ENCODE measurements at places on chromosomes 5 and 9.

DNA sequence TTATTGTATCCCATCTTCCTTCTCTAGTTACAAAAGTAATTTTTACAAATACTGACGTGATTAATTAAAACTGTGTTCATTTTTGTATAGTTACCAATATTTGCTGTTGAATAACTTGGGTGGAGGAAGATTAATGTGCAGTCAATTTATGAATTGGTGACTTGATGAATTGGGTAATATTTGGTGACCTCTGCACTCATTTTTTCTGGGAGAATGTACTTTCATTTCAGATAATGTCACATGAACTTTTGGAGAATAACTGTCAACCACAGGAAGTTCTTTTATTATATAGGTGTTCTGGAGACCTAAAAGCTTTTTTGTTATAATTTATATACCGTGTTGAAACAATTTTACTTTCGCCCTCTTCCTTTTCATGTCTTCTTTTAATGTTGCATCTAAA lies 26.4 kb upstream of the FKTN start:
- no peak for DNase-seq

GRCh38 chr5:92283521-92283920 lies 900.4 kb upstream of the ARRDC3 start:
- DNase-seq: no peak

DNA sequence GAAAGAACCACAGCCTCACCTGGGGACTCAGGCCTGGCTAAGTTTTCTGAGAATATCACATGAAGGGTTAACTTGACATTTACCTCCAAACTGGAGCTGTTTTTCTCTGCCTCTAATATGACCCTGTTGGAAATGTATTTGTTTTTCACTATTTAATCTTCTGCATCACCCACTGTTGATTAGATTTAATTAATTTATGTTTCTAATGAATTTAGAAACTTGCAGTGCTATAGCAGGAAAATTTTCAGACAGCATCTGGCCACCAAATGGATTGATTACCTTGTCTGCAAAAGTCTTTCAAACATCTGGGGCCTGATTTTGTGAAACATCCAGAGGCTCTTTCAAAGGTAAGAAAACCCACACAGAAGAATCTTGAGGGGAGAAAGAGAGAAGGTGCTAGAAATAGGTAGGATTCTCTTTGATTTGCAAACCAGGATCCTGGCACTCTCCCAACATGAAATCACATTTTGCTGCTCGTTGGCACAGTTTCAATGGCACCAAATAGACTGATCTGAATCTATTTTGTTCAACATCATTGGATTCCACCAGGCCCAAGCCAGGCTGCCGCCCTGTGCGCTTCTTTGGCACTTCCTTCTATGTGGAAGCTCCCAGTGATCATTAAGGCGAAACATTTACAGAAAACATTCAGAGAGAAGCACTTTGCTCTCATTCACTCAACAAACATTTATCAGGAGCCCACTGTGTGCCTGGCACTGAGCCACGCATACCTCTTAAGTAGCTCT lies 157.3 kb downstream of the PPP2R2B start:
- no peak for DNase-seq

DNA sequence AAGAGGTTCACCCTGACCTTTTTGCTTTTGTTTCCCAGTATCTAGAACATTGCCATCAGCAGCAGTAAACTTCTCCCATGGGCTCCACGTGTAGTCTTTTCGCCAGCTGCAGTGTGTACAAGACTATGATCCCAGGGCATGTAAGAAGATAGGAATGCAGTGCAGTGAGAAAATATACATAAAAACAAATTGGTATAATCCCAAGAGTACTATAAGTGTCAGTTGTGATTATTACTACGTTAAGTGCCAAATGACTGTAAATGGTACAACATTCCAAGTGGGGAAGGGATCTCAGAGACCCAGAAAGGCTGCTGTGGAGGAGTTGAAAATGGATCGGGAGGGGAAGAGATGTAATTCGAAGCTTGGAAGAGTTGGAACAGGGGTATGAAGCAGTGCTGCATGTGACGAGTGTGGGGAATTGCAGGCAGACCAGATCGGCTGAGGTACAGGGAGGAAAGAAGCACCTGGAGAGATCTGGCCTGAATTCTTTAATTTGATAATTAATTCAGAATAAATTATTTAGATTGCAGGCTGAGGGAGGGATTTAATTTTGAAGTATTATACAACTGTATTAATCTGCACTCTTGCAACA lies 95.1 kb downstream of the FBXL7 start:
- DNase-seq: no peak

DNA sequence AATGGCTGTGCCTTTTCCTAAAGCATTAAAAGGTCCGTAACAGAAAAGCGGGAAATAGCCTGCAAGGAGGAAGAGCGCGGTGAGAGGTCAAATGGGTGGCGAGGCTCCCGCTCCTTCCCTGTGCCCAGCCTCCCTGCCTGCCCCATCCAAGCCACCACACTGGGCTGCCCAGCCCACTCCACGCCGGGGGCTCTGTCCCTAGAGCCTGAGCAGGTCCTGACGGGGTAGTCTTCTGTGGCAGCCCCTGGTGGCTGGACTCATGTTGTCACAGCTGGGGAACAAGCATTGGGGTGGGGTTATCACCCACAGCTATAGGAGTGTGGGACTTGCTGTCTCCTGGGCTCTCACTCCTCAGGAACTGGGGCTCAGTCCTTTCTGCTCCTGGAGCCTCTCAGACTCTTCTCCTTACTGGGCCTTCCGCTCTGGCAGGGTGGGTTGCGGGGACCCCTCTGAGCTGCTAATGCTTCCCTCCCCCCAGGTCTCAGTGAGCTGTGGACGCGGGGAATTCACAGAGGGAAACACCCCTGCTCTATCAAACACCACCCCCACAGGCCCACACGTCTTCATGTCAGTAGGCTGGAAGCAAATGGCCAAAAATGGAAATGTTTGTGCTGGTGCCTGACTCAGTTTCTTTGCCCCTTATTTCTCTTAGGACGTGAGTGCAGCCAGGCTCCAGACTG lies 152.4 kb upstream of the PHYKPL start:
- DNase-seq: no peak

GRCh38 chr9:99052815-99053715 lies 51.8 kb upstream of the TGFBR1 start:
- no peak for DNase-seq

- no peak for DNase-seq
These were observed 45.3 kb upstream of the FCN1 start for GRCh38 chr9:134962973-134963364.

DNA sequence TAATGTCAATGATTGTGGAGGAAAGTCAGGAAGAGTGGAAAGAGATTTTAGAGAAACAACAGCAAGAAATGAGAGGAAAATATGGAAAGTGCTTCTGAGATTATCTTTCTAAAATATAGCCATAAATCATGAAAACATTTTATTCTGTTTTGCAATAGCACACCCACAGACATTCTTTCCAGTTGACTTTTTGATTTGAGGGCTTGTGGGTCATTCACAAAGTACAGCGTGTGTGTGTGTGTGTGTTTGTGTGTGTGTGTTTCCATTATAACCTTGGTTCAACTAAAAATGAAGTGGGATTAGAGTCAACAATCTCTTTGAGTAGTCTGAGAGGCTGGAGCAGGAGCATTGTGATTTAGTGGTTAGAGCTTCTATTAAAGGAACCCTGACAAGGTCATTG lies 116.6 kb upstream of the GAS1 start:
- no peak for DNase-seq

Data from epithelial cell of prostate (primary cell).